Activated CD4-positive, CD25-positive, alpha-beta regulatory T cell treated with anti-CD3 and anti-CD28 coated beads, Interleukin-2, amount 50 U/mL, for 16 hours (primary cell): ENCODE measurements at places on chromosomes 11 and 22.

DNA sequence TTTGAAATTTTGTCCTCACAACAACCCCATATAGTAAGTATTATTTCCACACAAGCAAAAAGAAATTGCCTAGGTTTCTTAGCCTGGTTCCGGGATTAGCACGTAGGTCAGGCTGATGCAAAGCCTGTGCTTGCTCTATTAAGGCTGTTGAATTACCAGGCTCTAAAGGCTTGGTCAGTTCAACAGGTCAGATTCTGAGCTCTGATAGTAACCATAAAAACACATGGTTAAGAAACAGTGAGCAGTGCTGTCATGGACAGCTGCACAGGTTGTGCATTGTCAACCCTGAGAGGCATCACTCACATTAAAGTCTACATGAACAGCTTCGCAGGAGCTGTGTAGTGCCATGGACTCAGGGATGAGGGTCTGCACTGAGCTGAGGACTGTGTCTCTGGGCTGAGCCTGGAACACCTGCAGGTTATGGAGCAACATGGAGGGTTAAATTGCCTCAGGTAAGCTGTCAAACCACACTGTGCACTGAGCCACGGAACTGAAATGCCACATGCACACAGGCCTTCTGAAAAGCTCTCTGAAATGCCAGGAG lies 98.0 kb downstream of the PIWIL4 start:
- DNase-seq, result no peak

- no peak for DNase-seq
Measured at GRCh38 chr11:125239585-125240560, 75.3 kb downstream of the PKNOX2 start.

DNA sequence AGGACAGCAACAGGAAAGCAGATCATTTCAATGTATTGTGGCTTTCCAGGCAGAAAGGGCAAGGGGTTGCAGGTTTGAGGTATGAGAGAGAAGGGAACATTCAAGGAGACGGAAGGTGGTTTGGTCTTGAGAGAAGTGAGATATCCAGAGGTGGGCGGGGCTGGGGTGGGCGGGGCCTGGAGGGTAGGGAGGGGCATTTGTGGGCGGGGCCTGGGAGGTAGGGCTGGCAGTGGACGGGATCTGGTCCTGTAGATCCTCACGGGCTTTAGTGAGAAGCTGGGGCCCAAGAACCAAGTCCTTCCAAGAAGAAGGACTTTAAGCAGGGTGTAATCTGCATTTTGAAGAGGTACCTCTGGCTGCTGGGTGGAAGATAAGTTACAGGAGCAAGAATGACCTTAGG lies 199.2 kb downstream of the MN1 start:
- DNase-seq, result no peak

DNA sequence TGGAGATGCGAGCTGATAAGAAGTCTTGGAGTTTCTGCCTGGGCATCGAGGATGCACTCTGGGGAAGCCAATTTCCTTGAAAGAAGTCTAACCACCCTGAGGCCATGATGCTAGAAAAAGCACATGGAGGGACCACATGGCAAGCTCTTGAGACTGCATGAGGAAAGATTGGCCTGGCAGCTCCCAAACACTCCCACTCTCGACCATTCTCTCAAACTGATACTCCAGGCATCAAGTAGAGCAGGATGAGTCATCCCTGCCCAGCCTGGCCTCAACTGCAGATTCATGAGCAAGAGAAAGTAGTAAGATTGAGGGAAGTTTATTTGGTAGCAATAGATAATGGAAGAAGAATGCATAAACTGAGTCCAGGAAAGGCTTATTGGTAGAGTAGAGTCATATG lies 194.3 kb downstream of the KIF18A start:
- DNase-seq, result no peak

- no peak for DNase-seq
Measured at GRCh38 chr11:67366546-67366945, 6.9 kb downstream of the CLCF1 start.

DNA sequence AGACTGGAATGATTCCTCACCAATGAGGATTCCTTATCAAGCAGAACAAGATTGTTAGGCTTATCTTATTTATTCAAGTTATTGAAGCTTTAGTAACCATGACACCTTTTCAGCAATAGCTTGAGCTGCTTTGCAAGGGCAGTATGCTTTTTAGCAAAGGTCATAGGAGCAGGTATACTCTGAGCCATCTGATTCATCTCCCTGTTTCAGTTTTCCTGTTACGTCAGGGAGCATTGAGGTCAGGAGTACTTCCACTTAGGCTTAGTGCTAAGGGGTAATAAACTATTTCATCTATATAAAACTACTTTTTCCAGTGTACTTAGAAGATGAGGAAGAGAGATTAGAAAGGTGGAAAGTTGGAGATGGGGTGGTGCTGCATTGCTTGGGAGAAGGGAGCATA lies 17.7 kb upstream of the ANKRD42 start:
- no peak for DNase-seq

DNA sequence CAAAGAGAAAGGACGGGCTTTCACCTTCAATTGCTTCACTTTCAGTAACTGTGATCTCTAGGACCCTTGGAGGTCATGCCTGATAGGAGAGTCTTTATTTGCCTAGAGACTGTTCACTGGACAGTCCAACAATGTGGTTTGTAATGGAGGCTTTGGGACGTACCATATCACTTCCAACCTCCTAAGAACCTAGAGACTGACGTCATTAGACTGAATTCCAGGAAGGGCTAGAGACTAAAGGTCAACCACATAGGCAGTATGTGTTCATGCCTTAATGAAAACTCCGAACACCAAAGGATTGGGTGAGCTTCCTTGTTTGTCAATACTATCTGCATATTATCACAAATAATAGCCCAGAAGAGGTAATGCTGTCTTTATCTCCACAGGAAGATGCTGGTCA lies 53.7 kb upstream of the CNTN5 start:
- DNase-seq, result no peak

DNA sequence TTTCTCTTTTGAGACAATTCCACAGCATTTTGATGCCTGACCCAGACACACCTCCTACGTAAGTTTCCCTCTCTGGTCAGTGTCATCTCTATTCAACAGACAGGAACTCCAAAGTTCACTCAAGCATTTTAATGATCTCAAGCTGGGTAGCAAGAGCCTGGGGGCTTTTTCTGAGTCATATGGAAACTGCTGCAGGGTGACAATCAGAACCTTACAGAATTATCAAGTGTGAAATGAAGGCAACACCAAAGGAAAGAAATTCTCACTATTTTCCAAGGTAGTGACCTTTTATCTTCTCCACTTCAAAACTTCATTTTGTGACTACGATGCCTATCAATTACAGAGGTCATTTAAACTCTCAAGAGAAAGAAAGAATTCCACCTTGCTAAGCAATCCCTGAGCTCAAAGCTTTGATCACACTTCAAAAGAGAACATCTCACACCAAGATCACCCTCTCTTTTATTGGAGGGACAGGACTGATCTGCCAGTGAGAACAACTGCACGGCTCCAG lies 229.0 kb upstream of the ZC3H12C start:
- no peak for DNase-seq

- no peak for DNase-seq
Measured at GRCh38 chr22:23070418-23071229, at the start of gene GNAZ. TSS of gene GNAZ (plus strand) at chr22:23070519. CDS start at chr22:23095696, 25,177 bp downstream.

DNA sequence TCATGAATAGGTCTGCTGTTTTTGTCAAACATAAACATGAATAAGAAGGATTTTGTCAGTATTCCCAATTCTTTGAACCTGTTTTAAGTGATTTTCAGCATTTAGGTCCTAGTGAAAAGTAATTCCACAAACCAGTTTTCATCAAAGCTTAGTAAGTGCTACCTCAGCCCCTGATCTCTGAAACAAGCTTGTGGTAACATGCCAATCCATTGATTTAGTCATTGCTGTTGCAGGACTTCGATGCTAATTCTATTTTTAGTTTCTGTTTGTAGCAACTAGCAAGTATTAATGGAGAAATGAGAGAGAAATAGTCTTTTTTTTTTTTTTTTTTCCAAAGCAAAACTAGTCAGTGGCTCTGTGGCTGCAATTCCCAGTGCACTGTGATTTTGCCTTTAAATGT lies 91.4 kb downstream of the JRKL start:
- DNase-seq, result no peak

GRCh38 chr22:19559956-19560355 lies 35.7 kb upstream of the CLDN5 start:
- DNase-seq, result no peak

GRCh38 chr22:28435140-28435768 lies 244.4 kb downstream of the TTC28 start:
- no peak for DNase-seq

DNA sequence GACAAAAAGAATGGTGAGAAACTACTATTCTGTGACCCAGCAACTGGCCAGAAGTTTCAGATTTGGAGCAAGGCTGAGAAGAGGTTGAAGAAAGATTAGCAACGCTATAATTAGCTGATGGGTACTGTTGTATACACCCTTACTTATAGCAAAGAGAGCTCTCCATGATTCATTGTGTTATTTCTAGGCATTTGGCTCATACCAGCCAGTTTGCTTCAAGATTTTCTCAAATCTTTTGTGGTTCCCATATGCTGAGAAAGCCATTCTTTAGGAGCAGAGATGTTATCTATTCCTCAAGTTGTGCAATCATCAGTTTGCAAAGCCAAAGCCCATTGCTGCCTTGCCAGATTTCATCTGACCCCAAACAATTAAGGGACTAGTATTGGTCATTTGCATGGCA lies 179.4 kb downstream of the ETS1 start:
- no peak for DNase-seq
